ENCODE measurements at places on chromosomes 2 and 18.

- no peak for DNase-seq
Observed at GRCh38 chr2:107068069-107068916, 182.3 kb upstream of the ST6GAL2 start.

GRCh38 chr18:9867071-9867594 lies 18.6 kb upstream of the TXNDC2 start:
- no peak for DNase-seq

DNA sequence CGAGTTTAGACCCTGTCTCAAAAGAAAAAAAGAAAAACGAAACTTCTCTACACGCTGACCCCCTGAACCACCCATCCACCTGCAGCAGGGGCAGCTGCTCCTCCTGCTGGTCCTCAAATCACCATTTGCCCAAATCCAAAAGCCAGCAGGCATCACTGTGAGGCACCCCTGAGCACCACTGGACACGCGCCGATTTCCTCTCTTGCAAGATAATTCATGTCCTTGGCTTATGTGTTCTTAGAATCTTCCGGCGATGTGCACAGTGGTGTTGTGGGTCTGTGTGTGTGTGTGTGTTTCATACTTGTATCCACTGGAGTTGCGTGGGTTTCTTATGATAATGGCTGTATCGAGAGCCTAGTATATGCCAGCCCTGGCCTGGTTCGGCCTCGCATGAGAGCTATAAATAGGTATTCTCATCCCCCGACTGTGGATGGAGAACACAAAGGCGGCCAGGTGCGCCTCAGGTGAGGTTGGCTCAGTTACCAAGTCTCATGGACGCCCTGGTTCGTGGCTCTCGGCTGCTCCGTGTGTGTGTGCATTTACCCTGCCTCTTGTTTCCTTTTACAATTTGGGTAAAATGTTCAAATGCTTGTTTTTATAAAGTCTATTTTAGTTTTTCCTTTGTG lies 235.5 kb downstream of the HDAC4 start:
- DNase-seq: no peak

DNA sequence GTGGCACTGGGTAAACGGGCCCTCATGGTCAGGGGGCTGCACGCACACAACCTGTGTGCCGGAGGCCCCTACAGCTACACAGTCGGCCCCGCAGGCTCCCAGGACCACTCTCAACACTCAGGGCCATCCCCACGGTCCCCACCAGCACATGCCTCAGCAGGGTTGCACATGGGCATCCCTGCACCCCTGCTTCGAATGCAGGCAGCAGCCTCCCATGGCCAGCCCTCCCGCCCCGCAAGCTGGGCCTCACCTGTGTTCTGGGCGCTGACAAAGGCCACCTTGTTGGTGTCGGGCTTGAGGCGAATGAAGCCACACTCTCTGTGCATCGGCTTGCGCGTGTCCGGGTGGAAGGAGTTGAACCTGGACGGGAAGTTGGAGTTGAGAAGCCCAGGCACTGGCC lies 34.2 kb downstream of the THAP4 start:
- no peak for DNase-seq

DNA sequence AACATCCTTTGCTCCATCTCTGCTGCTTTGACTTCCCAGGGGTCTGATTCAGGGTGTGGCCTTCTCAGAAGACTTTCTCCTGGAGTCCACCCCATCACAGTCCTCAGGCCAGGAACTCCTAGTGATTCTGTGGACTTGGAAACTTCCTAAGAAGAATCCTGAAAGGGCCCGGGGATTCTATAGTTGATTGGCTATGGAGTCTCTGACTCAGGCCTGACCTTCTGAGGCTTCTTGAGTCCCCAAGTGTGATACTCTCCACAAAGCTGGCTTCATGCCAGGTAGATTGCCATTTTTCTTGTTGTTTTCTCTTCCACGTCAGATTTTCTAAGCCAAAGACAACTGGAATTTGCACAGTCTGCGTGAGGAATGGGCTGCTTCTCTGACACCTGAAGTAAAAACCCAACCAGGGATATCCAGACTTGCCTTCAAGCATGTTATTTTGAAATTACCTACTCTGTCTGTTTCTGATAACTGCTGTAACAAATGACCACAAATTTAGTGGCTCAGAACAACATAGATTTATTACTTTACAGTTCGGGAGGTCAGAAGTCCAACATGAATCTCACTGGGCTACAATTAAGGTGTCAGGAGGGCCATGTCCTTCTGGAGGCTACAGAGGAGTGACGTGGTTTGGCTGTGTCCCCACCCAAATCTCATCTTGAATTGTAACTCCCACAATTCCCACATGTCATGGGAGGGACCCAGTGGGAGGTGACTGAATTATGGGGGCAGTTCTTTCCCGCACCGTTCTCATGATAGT lies 69.3 kb downstream of the ALPK2 start:
- DNase-seq: no peak

DNA sequence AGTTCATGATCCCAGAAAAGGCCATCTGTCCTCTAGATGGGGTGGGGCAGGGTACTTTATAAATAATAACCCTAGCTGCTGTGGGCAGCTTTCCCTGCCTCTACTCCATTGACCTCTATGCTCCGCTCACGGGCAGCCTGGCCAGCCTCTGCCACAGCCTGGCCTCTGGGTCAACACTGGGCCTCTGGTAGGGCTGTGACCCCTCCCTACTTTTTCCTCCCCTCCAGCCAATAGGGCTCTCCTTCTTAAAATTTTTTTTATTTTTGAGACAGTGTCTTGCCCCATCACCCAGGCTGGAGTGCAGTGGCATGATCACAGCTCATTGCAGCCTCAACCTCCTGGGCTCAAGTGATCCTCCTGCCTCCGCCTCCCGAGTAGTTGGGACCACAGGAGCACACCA lies 4.1 kb upstream of the GAREM2 start:
- no peak for DNase-seq

All from KG1 (cell line).